ENCODE measurements at places on chromosomes 6 and 20.

GRCh38 chr20:10280018-10280908 lies 61.6 kb downstream of the SNAP25 start:
- DNase-seq = no peak

GRCh38 chr6:125262016-125263013 lies 39.5 kb downstream of the HDDC2 start:
- DNase-seq = peak; percentile 74

DNA sequence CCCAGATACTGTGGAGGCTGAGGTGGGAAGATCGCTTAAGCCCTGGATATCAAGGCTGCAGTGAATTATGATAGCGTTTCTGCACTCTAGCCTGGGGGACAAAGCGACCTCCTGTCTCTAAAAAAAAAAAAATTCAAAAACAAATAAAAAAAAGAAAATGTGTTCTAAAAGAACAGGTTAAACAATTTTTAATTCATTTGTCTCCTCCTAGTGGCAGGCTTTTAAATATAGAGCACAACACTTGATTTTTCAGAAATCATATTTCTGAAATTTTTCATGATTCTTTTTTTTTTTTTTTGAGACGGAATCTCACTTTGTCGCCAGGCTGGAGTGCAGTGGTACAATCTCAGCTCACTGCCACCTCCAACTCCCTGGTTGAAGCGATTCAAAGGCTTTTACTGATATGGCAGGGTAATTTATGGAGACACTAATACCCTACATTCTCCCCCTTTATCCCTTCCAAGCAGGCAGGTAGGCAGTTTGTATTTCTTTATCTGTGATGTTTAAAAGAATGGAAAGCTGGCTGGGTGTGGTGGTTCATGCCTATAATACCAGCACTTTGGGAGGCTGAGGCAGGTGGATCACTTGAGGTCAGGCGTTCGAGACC lies 8.7 kb upstream of the GTF3C6 start:
- no peak for DNase-seq

DNA sequence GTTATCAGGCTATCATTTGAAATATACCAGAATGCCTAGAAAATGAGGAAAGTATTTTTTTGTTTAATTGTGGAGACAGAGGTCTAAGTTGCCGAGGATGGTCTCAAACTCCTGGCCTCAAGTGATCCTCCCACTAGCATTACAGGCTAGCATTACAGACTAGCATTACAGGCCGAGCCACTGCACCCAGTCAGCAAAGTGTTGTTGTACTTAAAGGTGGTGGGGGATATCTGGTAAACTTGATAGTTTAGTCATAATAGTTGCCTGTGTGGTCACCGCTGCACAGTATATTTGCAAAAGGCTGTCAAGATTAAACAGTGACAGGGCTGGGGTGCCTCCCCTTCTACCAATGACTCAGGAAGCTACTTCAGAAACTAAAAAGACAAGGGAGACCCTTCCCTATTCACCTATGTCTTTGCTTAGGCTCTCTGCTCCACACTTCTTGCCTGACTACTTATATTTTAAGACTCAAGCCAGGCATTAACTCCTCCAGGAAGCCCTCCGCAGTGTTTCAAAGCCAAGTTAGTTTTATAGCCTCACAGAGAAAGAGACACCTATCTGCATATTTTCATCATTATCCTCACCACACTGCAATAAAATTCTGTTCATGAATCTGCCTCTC lies 3.1 kb upstream of the AKIRIN2 start:
- DNase-seq = no peak

DNA sequence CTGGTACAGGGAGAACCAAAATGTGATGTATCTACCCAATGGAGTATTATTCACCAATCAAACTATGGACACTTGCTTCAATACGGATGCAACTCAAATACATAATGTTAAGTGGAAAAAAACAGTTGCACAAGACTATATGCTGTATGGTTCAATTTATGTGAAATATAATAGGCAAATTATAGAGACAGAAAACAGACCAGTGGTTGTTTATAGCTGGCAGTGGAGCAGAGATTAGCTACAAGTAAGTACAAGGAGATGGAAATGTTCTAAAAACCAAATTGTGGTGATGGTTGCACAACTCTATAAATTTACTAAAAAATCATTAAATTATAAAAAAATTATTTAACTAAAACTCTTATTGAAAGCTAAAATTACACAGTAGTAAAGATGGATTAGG lies 113.2 kb downstream of the PRDM1 start:
- no peak for DNase-seq

DNA sequence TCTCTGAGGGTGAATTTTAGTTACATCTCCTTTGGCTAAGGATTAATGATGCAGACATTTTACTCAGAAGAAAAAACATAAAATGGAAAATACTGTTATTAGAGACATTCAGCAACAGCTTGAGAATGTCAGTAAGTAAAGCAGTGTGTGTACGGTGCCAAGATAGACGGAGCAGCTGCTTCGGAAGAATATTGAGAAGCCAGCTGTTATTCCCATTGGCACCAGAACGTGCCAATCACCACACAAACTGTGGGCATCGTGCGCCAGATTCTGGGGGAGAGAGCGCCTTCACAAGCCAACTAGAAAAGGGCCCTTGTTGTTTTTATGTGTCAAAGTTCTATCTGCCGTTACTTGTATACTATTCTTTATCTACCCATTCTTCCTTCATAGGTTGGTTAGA lies 163.4 kb downstream of the MTFR2 start:
- no peak for DNase-seq

GRCh38 chr20:19104186-19104585 lies 108.3 kb upstream of the SLC24A3 start:
- no peak for DNase-seq

- no peak for DNase-seq
Measured at GRCh38 chr6:1558388-1558787, 51.3 kb upstream of the FOXC1 start.

GRCh38 chr6:137759624-137760023 lies 107.4 kb upstream of the TNFAIP3 start:
- no peak for DNase-seq

All from tibial artery (tissue), 4 donors.